ENCODE measurements at places on chromosomes 12 and 14.

GRCh38 chr14:78612666-78613065, 442.5 kb downstream of the NRXN3 start:
- DNase-seq, result no peak

GRCh38 chr12:121620333-121620891, 5.9 kb upstream of the ORAI1 start:
- DNase-seq, result no peak

DNA sequence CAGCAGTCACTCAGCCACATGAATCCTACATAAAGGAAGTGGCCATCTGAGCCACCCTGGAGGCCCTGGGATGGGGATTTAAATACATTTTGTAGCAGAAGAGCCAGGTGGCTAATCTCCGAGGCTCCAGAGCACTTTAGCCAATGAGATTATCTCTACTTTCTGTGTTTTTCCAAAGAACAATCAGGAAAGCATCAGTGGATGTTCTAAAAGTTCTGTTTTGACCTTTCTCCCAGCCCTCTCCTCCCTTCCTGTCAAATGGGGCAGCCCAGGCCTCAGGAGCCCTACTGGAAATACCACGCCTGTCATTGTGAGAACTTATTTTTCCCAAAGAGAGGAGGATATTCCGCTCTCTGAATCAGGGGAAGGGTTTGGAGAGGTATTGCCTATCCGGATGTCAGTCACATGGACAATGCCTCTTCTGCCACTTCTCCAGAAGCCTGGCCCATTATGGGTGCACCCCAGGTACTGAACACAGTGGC, 336.8 kb upstream of the FKBP4 start:
- no peak for DNase-seq

DNA sequence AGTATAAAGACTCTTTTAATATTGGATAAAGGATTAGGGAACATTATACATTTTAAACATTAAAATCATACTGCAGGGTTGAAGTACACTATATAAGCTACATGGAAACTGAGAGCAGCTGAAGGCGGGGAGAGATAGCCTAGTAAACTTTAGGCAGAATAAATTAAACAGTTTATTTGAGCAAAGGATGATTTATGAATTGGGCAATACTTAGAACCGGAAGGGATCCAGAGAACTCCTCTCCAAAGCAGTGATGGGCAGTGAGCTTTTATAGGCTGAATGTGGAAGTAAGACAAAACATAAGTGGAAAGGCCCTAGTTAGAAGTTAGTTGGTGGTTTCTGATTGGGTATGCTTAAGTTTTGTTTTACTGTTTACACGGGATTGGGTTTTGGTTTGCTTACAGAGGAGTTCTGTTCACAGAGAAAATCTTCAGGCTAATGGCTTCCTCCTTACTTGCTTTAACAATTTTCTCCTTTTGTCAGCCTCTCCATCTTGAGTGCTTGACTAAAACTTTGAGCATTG, 18.9 kb downstream of the LEMD3 start:
- DNase-seq, result no peak

- no peak for DNase-seq
Measured at GRCh38 chr12:28219827-28220226, 29.6 kb downstream of the CCDC91 start.

DNA sequence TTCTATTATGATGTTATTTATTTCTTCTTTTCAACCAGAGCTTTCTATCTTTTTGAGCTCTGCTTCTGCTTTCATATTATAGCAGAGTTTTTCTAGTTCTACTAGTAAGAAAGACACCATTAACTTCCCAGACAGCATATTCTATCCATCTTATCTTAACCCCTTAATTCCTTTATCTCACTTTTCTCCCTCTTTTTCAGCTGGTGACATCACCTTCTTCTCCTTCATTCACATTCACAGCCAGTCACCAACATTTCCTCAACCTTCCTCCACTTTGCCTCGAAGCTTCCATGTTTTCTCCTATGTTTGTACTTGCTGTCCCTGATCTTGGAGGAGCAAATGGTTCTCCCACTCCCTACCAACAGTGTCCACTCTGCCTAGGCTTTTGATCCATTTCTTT, 3.5 kb upstream of the CSRP2 start:
- no peak for DNase-seq

GRCh38 chr14:52879958-52880357, 70.9 kb downstream of the FERMT2 start:
- DNase-seq, result no peak

DNA sequence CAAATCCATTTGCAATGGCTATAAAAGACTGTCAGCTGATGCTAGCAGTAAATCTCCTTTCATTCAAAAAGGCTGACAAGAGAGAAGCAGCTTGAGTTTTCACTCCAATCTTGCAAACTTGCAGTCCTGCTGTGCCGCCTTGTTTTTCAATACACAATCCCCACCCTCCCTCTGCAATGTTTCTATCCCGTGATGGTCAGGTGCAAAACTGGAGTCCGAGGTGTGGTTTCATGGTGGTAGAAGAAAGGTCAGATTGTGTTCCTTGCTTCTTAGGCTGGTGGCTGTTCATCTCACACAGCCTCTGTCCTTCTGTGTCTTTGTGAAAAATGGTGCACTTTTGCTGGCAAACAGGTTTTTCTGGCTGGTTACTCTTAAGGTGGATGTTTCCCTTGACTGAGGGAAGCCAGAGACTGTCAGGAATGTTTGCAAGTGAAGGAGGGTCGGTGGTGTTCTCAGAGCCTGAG, 27.7 kb upstream of the TBX3 start:
- peak; percentile 39 for DNase-seq

- DNase-seq, result no peak
Measured at GRCh38 chr12:54028314-54029201, at the start of gene HOXC6. Gene HOXC6, plus strand, starts transcription at chr12:54028440. Its CDS starts 82 bp downstream, at chr12:54028522.

DNA sequence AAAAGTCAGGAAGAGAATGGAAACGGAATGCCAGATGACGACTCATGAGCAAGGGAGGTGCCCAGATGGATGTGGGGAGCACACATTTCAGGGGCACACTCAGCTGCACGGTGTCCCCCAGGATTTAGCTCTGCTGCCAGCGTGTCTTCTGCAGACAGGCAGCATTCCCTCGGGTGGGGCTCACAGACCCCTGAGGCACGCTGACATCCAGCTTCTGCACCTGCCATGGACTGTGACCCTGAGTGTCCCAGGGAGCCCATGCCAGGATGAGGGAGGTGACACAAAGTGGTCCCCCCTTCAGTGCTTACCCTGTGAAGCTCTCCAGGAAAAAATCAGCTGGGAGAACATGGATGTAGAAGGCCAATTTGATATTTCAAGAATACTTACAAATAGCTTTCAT, 84.2 kb downstream of the PIWIL1 start:
- no peak for DNase-seq

DNA sequence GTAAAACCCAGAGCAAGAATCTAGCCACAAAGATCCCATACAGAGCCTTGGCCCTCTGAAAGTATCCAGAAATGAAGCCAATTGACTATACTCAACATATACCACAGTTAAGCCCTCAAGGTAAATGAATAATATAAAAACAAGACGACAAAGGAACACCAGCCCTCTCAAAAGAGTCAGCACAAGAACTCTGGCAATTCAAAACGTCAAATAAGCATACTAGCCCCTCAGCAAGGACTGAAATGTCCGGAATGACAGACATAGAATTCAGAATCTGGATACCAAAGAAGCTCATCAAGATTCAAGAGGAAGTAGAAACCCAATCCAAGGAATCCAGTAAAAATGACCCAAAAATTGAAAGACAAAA, 49.9 kb downstream of the GTF2A1 start:
- no peak for DNase-seq

DNA sequence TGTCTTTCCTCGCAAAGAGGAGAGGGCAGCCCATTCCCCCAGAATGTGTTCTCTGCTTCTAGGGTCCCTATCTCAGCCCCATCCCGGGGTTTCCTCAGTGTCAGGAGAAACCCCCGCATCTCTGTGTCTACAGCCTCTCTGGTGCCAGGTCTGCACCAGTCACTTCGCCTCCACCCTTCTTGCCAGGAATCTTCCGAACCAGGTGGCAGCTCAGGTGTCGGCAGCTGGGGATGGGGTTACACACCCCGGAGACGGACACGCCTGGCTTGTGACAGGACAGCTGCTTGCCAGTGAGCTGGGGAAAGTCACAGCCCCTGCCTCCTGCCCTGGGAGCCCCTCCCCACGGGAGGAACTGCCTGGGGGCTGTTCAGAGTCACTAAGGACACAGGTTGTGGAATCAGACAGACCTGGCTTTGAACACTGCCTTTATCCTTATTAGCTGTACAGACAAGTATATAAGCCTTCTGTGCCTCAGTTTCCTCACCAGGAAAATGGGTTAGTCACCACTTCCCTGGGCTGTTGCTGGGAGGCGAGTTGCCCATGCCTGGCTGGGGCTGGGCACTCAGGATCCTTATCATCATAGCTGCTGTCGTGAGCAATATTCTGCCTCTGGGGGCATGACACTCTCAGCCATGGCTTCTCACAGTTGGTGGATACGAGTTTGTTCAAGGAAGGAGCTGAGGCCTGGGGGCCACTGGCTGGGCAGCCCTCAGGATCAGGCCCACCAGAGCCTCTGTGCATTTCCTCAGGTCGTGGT, 10.8 kb downstream of the HIP1R start:
- DNase-seq, result no peak

- DNase-seq, result no peak
Measured at GRCh38 chr14:76862546-76863282, 36.5 kb downstream of the LRRC74A start.

DNA sequence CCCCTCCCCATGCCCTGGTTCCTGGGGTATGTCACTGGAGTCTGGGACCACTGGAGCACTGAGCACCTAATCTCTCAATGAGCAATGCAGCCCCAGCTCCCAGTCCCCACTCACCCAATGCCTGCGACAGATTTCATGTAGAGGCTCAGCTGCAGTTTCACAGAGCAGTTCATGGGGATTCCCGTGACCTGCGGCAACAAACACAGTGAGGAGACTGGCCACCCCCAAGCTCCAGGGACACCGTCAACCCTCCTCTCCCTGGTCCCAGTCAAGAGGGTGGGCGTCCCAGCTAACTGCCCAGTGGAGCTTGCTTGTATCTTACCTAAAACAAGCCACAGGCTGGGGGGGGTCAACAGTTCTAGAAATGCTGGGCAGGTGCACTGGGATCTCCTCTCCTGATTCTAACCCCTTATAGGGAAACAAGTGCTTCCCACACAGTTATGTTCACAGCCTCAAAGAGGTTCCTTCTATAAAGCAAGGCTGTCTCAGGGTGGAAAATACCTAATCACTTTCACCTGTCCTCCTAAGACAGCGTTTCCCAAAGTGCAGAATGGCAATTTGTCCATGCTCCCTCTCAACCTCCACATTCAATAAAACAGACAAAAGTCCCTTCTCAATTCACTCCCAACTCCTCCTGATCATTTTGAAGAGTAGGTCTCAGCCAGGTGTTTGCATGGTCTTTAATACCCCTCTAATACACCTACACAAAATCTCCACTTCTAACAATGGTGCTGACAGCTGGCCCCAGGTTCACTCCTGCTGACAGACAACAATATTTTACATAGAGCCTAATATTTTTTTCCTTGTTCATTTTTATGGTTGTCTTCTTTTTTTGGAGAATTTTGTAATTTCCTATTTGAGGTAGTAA, 68.3 kb downstream of the SCARB1 start:
- DNase-seq, result no peak

DNA sequence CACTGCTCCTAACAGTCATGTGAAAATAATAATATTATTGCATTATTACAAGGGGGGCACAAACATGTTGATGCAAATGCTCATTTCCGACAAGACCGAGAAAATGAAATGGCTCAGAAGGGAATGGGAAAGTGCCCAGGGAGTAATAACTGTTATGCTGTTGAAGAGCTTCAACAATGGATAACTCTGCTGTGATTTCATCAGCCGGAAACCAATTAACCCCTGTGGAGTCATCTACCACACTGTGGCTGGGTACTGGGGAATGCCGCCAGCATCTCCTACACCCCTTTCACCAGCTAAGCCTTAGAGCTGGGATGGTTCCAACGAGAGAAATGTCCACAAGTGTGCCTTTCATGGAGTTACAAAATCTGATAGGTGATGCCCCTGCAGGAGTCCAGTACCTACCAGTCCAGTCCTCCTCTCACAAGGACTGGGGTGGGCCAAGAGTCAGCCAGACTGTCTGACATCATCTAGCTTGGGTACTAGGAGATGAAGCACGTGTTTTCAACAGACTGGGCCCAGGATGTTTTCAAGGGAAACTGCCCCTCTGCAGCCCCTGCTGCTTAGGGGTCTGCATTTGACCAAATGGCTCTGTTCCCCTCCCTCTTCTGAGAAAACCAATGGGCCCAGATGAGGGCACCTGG, 509.3 kb upstream of the CCDC196 start:
- DNase-seq, result no peak

- no peak for DNase-seq
Measured at GRCh38 chr12:119687406-119687805, 19.5 kb downstream of the PRKAB1 start.

- DNase-seq, result no peak
Measured at GRCh38 chr12:49541140-49541861, 2.5 kb downstream of the KCNH3 start.

- DNase-seq, result no peak
Measured at GRCh38 chr12:102349079-102349478, 131.3 kb downstream of the IGF1 start.

DNA sequence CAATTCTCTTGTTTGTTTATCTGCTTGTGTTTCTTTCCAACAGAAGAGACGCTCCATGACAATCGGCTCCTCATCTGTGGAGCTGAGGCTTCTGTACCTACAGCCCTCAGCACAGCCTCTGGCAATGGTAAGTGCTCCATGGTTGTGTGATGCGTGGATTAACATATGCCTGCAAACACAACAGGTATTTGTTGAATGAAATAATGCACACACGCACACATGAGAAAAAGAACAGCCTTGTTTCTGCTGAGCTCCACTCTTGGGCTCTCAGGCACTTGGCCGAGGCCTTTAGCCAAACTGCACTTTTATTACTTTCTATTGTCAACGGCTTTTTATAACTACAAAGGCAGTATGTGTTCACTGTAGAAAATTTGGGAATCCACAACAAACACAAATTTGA, 120.4 kb upstream of the TMCC3 start:
- no peak for DNase-seq

DNA sequence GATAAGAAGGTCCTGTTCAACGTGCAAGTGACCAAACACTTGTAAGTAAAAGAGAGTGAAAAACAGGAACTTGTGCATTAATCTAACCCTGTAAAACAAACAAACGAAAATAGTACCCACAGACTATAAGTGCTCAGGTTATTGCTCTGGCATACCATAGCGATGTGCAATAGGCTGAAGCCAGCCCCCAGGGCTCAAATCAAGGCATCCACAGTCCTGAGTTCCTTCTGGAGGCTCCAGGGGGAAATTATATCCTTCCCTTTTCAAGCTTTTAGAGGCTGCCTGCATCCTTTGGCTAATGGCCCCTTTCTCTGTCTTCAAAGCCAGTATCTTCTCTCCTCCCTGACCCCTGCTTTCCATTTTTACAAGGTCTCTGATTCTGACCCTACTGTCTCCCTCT, 8.1 kb upstream of the CMAS start:
- peak; percentile 19 for DNase-seq

- DNase-seq, result peak; percentile 77
Measured at GRCh38 chr14:35215110-35215813, 76.9 kb upstream of the PSMA6 start.

- no peak for DNase-seq
Measured at GRCh38 chr12:2332236-2332635, 279.4 kb downstream of the CACNA1C start.

DNA sequence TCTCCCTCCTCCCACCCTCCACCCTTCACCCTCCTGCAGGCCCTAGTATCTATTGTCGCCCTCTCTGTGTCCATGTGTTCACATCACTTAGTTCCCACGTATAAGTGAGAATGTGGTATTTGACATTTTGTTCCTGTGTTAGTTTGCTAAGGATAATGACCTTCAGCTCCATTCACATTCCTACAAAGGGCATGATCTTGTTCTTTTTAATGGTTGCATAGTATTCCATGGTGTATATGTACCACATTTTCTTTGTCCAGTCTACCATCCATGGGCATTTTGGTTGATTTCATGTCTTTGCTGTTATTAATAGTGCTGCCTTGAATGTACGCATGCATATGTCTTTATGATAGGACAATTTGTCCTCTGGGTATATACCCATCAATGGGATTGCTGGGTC, 29.6 kb downstream of the C12orf71 start:
- no peak for DNase-seq
